ENCODE measurements at places on chromosomes 11 and 22.

DNA sequence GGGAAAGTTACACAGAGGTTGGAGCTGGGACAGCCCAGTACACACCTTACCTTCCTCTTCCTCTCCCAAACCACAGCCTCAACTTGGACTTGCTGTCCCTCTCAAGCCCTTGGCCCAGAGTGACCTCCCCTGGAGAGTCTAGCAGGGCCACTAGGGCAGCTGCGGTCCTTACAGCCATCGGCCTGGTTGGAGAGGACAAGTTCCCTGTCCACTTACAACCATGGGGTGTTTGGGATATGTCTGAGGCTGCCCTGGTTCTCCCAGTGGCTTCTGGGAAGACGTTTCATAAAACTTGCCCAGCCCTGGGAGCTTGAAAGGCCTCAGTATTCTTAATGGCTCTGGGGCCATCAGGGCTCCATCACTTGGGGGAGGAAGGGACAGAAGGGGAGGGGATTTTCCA lies 13.1 kb upstream of the DGKZ start:
- no peak for DNase-seq

DNA sequence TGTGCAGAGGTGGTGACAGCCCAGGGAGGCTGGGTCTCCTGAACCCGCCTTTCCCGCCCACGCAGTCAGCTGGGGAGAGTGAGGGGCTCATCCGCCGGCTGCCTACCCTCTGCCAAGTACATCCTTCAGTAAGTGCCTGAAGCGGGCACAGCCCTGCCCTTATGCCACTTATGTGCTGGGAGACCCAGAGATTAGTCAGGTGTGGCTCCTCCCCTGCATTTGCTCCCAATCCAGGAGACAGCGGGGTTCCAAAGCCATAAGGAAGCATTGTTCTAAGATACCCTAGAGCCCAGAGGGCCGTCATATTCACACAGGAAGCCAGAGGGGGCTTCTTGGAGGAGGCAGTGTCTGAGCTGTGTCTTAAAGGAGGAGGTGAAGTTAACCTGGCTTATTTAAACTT lies 5.8 kb upstream of the PPP6R3 start:
- no peak for DNase-seq

GRCh38 chr11:122240638-122241037 lies 124.6 kb upstream of the BLID start:
- no peak for DNase-seq

- no peak for DNase-seq
Observed at GRCh38 chr11:13318498-13319295, 41.1 kb downstream of the BMAL1 start.

GRCh38 chr11:1335811-1336761 lies 26.7 kb upstream of the TOLLIP start:
- peak; percentile 51 for DNase-seq

- DNase-seq: no peak
Observed at GRCh38 chr11:105144887-105145286, 5.3 kb upstream of the CARD18 start.

DNA sequence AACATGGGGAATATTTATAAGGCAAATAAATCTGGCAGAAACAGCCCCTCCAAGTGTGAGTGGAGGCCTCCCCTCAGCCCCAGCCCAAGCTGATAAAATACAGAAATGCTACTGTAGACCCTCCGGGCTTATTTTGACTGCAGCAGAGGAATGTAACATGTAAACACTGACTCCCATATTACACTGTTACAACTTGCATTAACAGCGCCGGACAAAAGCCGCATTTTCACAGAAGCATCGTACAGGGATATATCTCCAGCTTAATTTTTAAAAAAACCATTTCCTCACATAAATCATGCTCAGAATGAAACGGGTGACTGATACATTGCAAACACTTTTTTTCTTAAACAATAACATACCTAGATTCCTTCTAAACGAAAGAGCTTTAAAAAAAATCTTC lies 36.6 kb upstream of the COMT start:
- no peak for DNase-seq

DNA sequence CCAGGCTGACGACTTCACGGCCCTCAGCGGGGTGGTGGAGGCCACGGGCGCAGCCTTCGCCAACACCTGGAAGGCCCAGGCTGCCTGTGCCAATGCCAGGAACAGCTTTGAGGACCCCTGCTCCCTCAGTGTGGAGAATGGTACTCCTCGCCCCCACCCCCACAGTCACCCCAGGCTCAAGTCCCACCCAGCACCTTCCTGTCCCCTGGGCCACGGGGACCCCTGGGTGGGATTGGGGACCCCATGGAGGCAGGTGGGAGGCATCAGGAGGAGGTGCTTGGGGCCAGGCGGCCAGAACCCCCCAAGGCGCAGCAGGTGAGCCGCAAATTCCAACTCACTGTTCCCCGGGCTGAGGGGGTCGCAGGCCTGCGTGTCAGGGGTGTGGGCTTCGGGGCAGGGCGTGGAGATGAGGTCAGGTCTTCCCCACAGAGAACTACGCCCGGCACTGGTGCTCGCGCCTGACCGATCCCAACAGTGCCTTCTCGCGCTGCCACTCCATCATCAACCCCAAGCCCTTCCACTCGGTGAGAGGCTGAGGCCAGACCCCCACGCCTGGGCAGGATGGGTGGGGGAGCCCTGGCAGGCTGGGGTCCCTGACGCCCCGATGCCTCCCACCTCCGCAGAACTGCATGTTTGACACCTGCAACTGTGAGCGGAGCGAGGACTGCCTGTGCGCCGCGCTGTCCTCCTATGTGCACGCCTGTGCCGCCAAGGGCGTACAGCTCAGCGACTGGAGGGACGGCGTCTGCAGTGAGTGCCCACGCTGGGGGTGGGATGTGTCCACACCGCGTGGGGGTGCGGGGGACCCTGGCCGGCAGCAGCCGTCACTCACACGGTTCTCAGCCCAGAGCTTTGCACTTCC lies 9.4 kb downstream of the MUC5B start:
- DNase-seq: no peak

GRCh38 chr11:107565219-107565937 lies at the start of gene ALKBH8:
TSS of gene ALKBH8 (minus strand) at chr11:107565735. CDS start at chr11:107560893, 4,842 bp downstream.
- peak; percentile 65 for DNase-seq

All from effector memory CD4-positive, alpha-beta T cell (primary cell).